ENCODE measurements at places on chromosomes 6 and 20.

DNA sequence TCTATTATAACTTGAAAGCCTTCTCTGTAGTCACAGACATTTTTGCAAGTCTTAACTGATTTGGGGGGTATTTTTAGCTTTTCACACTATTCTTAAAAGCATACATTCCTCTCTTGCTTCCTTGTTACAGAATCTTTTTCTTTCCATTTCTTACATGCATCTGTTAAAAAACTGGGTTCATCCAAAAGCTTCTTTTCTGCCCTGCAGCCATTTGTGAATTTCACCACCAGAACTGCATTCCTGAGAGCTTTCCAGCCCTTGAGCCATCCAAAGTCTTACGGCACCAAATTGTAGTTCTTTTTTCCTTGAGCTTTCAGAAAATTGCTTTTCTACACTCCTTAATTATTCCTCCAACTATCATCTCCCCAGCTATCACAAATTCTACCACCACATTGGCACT, 19.7 kb upstream of the GSTA4 start:
- DNase-seq = no peak

DNA sequence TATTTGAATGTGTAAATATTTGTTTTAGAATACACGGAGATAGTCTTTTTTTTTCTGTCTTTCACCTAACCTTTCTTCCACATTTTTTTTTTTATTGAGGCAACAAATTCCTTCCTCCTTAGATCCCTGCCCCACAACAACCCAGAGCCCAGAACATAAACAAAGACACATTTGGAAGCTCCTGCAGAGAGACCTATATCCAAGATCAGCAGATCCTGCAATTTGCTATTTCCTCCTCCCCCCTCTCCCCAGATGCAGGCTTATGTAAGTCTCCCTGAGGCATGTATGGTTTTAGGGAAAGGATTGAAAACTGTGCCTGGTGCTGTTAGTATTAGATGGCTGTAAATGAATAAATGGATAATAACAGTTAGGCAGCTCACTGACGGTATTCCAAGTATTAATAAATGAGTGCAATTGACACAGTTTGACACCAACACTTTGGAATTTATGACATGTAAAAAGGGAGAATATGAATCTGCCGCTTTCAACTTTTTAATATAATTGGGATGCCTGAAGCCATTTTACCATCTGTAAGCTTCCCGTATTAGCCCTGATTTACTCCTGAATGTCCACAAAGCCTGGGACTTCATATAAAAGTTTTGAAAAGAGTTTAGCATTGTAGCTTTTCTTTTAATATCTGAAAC, 608.3 kb upstream of the CITED2 start:
- DNase-seq = no peak

DNA sequence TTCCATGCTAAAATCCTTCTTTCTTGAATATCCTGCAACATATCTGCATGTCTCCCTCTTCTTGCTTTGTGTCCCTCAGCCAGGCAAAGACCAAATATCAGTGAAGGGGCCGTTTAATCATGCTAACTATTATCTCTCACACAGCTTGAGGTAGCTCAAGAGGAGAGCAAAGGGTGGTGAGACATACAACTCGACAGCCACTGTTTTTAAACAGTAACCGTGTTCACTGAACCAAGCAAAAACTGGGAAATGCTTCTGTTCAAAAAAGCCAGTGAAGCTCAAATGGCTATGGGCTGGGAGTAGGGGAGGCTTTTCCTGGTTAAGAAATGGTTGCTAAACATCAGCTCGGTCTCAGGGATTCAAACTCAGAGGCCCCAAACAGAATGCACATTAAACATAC, 83.4 kb downstream of the MAP7 start:
- DNase-seq = no peak

DNA sequence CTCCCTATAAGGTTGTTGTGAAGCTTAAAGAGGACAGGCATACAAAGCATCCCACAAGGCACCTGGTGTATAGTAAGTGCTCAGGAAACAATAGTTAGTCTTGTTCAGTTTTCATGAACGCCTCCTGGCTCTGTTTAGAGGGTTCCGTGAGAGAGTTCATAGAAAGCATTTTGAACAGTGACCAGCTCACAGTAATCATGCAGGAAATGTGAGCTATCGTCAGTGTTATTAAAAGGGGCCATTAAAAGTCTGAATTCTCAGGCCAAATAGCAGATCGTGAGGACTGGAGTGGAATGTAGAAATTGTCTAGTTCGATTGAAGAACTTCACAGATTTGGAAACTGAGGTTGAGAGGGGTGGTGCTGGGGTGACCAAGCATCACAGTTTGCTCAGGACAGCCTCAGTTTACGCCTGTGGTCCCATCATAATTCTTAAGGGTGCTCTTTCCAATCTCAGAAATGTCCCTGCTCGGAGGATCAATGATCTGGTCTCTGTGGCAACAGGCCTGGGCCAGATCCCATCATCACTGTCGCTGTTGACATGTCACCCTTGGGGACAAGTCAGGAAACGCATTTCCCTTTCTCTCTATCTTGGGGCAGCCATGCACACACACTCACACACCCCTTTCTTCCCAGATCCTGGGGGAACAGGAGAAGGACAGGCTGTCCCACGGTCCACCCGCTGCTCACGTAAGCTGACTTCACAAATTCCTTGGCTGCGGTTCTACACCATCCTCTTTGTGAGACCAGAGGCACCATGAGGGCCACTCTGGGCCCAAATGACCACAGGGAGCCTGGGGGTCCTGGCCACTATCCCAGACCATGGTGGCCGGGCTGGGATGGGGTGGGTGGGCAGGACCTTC, 7.2 kb downstream of the TGM2 start:
- no peak for DNase-seq

GRCh38 chr6:33429750-33430052, 9.8 kb downstream of the SYNGAP1 start:
- no peak for DNase-seq

- DNase-seq = no peak
Measured at GRCh38 chr20:59748619-59749191, 144.4 kb downstream of the PHACTR3 start.

DNA sequence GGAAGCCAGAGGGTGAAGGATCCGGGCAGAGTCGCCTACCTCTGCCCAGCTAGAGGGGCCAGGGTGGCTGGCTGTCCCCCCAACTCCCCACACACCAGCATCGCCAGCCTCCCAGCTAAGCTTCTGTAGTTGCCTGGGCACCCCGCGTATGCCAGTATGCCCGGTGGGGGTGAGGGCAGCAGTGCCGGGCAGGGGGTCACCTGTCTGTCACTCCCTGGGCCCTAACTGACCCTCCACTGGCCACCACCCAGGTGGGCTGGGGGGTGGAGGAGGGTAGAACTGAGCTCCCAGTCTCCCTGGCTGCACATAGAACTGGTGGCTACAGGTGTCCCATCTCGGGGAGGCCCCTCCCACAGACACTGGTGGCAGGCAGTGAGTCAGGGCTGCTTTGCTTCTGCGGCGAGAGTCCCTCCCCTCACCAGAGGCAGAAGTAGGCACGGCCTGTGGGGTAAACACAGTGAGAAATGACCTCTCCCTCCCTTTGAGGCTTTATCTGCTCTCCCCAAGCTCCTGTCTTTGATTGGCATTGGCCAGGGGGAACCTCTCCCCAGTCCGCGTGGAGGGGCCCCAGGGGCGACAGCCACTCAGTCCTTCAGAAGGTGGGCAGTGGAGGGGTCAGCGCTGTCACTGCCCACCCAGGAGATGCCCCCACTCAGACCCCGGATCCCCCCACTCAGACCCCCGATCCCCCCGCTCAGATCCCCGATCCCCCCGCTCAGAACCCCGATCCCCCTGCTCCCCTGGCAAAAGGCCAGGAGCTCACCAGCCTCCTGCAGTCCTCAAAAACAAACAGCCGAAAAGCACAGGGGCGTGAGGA, 2.5 kb downstream of the NTSR1 start:
- no peak for DNase-seq

GRCh38 chr20:62580052-62580451, 62.3 kb upstream of the SLCO4A1 start:
- DNase-seq = no peak

DNA sequence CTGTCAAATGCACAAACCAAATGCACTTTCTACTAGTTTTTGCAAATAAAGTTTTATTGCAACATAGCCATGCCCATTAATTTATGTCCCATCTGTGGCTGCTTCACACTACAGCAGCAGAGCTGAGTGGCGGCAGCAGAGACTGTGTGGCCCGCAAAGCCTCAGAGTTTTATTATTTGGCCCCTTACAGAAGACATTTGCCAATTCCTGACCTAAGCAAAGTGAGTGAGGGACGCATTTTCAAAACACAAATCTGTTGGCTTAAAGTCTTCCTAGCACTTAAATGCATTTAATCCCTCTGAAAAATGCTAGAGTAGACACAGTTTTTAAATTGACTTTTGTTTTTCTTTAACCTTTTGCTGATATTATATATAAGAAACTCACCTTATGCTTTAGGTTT, 126.4 kb downstream of the PHACTR3 start:
- no peak for DNase-seq

GRCh38 chr6:20996099-20996498, 461.8 kb downstream of the CDKAL1 start:
- no peak for DNase-seq

- DNase-seq = no peak
Measured at GRCh38 chr20:62587757-62588402, 54.4 kb upstream of the SLCO4A1 start.

DNA sequence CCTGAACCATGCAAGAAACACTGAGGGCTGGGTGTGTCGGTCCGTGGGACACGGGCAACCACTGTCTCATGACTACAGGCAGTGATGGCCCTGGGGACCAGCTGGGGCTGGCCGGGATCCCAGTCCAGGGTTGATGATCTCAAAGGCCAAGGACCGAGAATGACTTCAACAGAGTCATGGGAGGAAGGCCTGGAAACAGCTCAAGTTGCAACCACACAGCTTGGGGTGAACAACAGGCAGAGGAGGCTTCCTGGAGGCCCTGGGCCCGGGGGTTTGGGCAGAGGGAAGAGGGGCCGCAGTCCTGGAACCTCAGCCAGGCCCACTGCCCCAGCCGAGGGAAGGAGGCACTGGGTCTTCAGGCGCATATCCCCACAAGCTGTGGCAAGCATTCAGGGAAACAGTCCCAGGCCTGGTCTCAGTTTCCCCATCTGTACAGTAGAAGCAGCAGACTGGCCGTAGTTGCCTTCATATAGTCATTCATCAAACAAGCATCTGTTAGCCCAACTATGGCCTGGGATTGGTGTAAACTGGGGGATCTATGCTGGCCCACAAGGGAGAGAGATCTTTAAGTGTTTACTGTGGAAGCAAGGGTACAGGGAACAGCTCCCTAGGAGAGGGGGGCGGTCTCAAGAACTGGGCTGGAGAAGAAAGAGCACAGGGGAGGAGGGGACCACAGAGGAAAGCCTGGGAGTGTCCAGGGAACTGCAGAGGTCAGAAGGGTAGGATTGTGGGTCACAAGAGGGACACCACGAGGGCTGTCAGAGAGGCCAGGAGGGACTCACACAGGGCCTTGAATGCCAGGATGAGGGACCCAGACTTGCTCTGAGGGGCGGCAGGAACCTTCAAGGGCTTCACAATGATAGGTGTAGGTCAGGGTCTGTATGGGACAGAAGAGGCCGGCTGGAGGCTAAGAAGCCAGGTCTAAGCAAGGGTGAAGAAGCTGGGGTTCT, 2.1 kb downstream of the MYL9 start:
- no peak for DNase-seq

DNA sequence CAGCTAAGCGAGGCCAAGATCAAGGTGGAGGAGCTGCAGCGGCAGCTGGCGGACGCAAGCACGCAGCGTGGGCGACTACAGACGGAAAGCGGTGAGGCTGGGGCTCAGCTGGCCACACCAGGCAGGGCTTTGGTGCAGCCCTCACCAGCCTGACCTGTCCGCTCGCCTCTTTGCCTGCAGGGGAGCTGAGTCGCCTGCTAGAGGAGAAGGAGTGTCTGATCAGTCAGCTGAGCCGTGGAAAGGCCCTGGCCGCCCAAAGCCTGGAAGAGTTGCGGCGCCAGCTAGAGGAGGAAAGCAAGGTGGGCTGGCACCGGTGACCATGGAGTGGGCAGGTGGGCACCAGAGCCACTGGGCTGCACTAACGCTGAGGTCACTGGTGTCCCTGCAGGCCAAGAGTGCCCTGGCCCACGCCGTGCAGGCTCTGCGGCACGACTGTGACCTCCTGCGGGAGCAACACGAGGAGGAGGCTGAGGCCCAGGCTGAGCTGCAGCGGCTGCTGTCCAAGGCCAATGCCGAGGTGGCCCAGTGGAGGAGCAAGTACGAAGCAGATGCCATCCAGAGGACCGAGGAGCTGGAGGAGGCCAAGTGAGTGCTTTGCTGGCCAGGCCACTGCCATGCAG, 42.8 kb downstream of the MYH7B start:
- DNase-seq = no peak

GRCh38 chr6:142384519-142385254, 82.9 kb downstream of the ADGRG6 start:
- DNase-seq = no peak

DNA sequence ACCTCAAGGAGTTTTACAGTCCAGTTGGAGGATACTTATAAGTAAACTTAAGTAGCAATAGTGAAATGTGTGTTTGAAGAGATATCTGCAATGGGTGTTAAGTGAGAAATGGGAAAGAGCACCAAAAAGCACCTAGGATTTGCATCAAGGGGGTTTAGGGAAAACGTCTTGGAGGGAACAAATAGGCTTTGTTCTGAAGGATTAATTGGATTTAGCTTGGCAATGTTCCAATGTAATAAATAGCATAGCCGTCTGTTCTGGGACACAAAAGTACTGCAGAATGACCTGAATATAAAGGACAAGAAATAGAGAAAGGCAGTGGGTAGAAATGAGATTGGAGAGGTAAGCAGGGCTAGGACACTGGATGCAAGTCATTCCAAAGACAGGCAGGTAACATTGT, 2.8 kb upstream of the MYO6 start:
- no peak for DNase-seq

DNA sequence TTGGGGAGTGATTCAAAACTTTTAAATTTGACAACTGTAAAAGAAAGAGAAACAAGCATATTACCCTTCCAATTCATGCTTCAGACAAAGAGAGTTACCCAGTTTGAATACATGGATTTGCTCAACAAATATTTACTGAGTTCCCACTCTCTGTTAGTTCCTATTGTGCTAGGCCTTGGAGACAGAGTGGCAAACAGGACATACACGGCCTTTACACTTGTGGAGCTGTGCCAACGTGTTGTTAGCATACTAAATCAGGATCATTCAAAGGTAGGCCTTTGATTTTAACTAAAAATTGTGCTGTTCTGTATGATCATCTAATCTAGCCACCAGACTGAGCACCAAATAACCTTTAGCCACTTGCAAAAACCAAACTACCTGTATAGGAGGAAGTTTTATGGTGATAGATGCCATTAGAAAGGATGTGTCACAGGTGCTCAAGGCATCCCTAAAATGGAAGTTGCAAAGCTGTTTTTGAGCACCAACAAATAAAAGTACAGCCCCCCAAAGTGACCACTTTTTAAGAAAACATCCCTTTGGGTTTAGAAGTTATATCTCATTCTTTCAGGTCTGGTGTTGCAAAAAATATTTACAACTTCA, 84.5 kb downstream of the CHD6 start:
- no peak for DNase-seq
